ENCODE measurements at places on chromosomes 6 and 20.

DNA sequence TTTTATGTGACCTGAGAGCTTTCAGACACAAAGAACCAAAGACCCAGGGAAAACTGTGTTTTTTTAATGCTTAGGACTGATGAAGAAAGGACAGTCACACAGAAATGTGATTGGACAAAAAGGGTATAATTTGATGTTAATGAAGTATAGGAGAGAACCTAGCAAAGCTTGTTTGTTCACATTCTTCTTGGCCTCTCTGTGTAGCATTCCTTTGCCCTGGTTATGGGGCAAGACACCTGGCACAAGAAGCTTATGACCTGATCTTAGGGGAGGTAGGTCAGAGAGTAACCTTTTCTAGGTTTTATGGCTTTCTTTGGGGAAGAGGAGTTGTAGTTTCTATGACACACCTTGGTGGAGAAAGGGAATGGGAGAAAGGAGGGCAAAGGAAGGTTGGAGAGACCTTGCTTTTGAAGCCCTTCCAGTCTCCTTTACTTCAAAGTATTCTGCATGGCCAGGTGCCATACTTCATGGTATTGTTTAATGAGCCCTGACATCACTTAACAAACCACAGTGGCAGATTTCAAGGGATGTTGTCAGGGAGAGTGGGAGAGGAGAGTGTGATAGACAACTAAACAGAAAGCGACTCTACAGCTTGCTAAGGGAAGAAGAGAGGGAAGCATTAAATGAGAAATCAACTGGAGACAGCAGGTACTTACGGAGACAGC lies 701.8 kb upstream of the FLRT3 start:
- DNase-seq: no peak

- DNase-seq: no peak
These were observed 6.5 kb downstream of the HELZ2 start for GRCh38 chr20:63567386-63568169.

DNA sequence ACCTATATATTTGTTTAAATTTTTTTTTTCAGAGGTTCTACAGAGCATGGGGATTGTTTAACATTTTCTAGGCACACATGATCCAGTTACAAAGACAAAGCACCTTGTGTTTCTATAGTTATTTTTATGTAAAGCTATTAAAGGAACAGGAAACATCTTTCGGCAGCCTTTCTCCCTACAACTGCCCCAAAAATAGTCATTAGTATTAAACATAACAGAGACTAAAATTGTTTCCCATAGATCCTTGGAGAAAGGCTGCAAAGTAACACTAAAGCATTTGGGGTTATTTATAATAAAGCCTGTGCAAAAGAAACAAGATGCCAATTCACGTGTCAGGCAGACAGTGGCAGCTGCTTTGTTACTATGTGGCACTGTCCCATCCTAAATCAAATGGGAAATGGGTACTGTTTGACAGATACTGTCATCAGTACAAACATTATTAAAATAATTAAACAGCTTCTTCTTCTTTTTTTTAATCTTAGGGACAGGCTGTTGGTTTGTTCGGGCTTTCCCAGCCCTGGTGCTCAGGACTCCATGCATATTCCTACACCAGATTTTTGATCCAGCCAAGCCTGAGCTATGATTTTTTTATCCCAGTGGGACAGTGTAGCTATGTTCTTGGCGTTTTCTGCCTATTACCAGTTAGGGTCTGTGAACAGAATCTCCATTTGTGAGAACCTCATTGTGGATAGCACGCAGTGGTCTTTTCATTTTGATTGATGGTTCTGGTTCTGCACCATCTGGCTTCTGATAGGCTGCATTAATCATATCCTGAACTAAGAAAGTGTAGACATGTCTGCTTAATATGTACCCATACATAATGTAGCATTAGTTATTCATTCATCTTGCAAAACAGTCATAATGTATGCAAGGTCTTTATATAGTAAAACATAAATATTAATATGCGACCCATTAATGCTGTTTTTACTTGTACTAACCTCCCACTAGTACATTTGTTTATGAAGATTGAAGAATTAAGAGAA lies 460.4 kb upstream of the SOX4 start:
- no peak for DNase-seq

DNA sequence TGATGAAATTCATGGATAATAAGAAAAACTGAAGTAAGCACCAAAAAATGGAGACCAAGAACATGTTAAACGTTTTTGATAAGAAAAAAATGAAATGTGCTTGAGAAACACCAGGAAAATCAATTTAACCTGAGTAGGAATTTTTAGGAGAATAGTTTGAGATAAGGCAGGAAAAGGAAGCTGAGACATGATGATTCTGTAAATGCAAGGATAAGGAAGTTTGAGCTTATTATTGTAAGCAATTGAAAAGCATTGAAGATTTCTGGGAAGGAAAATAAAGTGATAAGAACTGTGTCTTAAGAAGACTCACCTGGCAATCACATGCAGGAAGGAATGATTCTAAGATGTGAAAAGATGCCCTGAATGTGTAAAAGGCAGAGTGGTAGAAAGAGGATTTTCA lies 66.6 kb downstream of the ALDH8A1 start:
- no peak for DNase-seq

GRCh38 chr20:35616465-35617396 lies 1.1 kb downstream of the SPAG4 start:
- no peak for DNase-seq

DNA sequence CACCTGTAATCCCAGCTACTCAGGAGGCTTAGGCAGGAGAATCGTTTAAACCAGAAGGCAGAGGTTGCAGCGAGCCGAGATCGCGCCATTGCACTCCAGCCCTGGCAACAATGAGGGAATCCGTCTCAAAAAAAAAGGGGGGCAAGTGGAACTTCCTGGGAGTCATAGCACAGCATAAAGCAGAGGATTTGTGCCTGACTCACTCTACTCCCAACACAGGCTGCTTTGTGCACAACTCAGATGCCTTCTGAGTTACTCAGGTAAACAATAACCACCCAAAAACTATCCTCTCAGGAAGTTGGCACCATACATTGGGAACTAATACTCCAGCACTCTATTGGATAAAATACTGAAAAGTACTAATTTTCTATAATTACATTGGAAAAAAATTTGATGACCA lies 2.5 kb upstream of the TMEM244 start:
- no peak for DNase-seq

DNA sequence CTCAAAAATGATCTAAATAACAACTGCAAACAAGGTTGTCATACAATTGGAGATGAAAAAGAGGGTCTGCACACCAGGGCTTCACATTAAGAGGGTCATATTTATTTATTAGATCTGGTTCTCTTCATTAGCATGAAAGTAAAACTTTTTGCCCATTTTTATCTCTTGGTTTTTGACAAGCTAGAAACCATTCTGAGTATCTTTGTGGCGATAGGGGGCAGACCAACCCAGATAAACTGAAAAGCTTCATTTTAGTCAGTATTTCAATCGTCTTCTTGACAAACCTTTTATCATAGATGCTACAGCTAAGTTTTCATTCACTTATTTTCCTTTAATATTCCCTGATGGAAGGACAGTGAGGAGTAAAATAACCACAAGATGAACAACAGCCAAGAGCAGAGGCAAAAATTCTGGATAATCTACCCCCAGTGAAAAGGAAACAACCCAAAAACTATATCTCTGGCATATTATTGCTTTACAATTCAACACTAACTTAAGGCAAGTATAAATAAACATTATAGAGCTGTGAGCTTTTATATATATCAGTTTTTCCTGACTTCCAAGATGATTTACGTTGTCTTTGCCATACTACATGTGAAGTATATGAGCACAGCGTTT lies 45.2 kb downstream of the THEMIS start:
- no peak for DNase-seq

GRCh38 chr6:126181173-126181741 lies 158.7 kb upstream of the CENPW start:
- DNase-seq: no peak

- no peak for DNase-seq
These were observed 17.4 kb downstream of the TMEM242 start for GRCh38 chr6:157305670-157306653.

- no peak for DNase-seq
These were observed 79.8 kb upstream of the TENT5A start for GRCh38 chr6:81832304-81832703.

GRCh38 chr20:18645851-18646250 lies 58.0 kb downstream of the DTD1 start:
- DNase-seq: no peak

DNA sequence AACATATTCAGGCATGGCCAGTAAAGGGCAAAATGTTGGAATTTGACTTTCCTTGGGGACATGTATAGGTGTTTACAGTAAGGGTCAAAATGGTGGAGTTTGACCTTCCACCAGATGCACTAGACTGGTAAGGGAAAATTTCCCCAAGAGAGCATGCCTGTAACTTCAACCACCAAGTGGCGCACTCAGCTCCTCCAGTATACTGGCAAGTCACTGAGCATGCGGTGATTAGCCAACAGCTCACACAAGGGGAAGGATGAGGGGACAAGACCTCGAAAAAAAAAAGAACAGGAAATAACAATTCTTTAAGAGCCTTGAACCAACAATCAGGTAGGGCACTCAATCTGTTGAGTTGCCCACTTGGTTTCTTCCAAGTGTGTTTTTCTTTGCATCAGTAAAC lies 140.9 kb downstream of the EYS start:
- no peak for DNase-seq

- DNase-seq: no peak
These were observed 68.4 kb downstream of the ID4 start for GRCh38 chr6:19905584-19905983.

- DNase-seq: peak; percentile 64
These were observed 36.8 kb downstream of the THBS2 start for GRCh38 chr6:169216830-169217229.

- no peak for DNase-seq
These were observed 21.9 kb upstream of the RAB22A start for GRCh38 chr20:58287638-58288037.

DNA sequence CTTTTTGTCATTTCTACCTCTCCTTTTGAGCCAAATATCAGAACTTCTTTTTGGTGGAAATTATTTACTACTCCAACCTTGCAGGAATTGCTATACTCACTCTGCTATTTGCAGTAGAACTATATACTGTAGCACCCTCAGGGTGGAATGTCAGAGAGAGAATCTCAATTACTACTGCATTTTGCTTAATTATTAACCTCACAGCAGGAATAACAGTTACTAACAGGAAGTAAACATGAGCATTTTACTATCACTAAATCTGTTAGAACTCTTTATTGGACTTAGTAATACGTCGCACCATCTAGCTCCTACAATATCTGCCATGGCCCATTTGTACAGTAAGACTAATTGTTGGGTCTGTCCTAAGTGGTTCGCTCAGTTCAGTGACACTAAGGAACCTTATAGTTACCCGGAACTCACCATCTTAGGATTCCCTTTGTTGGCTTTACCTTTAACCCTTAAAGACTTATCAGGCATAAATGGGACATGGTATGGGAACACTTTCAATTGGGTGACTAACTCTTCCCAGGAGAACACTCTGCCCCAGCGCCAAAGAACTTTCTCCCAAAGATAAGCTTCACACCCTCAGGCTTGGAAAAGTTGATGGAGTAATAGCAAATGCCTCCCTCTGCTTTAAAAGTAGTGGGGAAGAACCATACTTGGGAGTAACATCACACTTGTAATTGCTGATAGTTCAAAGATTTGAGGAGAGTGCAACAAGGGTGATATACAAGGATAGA lies 38.8 kb downstream of the PLN start:
- DNase-seq: no peak

- DNase-seq: no peak
These were observed 68.5 kb upstream of the ARMC2 start for GRCh38 chr6:108779536-108780275.

DNA sequence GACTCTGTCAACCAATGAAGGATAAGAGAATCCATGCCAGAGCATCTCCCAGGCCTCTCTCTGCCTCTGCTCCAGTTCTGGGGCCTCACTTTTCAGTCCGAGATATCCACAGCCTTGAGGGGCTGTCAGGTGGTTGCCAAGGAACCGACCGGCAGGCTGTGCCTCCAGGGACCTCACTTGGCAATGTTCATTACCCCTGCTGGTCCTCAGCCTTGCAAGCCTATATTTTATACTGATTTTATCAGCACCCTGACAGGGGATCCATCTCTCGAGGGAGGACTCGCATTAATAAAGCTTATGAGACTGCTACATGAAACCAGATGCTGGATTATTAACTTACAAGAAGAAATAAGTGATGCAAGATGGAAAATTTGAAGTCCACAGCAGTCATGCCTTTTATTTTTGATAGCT lies 39.9 kb downstream of the TMC2 start:
- no peak for DNase-seq

DNA sequence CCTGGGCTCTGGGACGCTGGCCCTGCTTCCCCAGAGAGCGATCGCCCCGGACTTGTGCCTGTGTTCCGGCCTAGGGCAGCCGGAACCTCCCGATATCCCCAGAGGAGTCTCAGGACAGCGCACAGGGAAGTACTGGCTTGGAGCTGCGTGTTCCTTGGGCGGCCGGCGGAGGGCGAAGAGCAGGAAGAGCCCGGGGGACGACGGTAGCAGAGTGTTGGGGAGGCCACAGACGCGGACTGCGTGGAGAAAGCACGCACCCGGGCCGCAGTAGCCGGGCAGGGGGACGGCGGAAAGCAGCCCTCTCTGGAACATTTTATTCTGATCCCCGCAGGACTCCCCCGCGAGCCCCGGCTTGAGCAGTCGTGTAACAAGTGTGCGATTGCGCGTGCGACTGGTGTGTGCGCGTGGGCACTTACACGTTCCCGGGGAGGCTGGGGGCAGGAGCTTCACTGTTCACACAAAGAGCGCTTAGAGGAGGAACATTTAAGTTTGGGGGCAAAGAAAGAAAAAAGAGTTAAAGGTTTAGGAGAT lies 36.1 kb downstream of the NCR2 start:
- DNase-seq: peak; percentile 88

DNA sequence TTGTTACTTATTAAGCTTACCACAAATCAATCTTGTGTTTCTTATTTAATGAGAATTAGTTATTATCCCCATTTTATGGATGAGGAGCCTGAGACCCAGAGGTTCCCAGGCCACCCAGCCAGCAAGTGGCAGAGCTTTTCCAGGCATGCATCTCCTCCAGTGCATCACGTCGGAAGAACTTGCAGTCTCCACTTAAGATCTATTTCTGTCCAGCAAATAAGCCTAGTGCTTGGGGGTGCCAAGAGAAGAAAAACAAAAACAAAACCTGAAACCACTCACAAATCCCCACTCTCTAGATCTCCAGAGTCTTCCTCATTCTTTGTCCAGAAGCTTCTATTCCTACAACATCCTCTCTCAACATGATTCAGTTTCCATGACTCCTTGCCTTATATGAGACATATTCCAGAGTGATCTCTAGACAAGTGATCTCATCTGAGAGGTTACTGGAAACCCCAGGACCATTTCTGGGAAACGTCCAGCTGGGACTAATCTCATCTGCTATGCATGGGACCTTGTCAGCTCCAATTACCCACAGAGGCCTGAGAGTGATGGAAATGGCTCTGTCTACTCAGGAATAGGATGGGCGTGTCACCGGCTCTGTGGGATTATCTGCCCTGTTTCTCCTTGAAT lies 4.1 kb downstream of the GUCA1B start:
- DNase-seq: no peak

DNA sequence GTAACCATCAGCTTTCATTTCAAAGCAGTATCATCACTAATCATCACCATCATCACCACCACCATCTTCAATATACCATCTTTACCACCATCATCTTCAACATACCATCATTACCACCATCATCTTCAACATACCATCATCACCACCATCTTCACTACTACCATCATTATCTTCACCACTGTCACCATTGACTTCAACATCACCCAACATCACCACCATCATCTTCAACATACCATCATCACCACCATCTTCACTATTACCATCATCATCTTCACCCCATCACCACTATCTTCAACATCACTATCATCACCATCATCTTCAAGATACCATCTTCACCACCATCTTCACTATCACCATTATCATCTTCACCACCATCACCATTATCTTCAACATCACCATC lies 40.5 kb upstream of the FRMD1 start:
- no peak for DNase-seq
